ENCODE measurements at places on chromosomes 3 and 15. TPM values are rescaled to one million over a fixed set of nuclear protein-coding genes. Genes with fewer than 3 reads are reported as not detected.

NR1I2 gene
- under 0.01 TPM for total RNA-seq

PPP1R14D gene
- total RNA-seq, result not detected

MYL3 gene
- total RNA-seq, result not detected

IL17RB gene
- not detected for total RNA-seq

FSTL1 gene
- total RNA-seq, result 849 TPM

RASGRP1 gene
- 0.12 TPM for total RNA-seq

H1-8 gene
- not detected for total RNA-seq

TNFSF10 gene
- 3.3 TPM for total RNA-seq

RAD54L2 gene
- total RNA-seq, result 13.3 TPM

GP9 gene
- total RNA-seq, result not detected

WWTR1 gene
- 134 TPM for total RNA-seq
